SJSA1 (cell line): ENCODE measurements at places on chromosomes 7 and 10.

- no peak for DNase-seq
Observed at GRCh38 chr7:89839329-89839728, 314.9 kb upstream of the STEAP1 start.

- no peak for DNase-seq
Observed at GRCh38 chr7:87926581-87927461, 7.2 kb upstream of the ADAM22 start.

DNA sequence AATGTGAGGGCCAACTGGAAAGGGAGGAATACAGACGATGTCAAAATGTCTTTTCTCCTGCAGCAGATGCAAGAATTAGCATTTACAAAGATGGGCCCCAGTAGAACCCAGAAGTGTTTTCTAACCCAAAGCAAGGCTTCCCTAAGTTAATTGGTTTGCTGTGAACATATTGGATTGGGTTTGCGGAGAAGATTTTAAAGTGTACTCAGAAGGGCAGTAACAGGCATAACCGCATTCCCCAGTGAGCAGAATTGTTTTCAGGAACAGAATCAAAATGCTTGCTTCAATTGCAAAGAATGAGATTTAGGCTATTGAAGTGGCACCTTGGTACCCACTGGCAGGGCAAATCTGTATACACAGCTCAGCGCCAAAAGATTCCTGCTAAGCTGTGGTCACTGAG, 78.0 kb downstream of the NRP1 start:
- DNase-seq, result no peak

DNA sequence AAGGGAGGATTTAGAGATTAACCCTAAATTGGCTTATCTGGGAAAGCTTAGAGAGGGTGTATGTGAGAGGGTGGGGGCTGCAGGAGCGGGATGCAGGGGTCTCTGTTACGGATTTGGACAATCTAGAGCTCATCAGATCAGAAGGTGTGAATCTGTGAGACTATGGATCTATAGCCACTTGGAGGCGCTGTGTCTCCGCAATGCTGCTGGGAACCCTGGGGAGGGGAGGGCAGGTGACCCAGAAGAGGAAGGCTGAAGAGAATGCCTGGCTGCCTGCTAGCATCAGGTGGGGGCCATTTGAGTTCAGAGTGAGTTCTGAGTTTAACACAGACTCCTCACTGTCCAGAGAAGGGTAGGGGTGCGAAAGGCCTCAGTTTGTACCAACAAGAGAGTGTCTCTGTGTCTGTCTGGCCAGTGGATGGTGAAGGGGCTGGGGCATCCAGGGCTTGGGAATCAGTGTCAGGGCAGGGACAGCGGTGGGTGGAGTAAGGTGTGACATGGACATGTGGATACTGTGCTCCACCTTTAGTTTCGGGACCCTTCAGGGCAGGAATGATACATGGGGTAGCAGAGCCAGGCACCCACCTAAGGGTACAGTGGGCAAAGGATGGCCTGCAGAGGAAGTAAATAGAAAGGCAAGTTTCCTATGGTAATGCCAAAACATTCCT, 187.3 kb upstream of the PRSS58 start:
- no peak for DNase-seq

- DNase-seq, result no peak
Observed at GRCh38 chr7:41007811-41008210, 695.1 kb downstream of the INHBA start.
